GM04504 (cell line): ENCODE measurements at places on chromosomes 2 and 18.

DNA sequence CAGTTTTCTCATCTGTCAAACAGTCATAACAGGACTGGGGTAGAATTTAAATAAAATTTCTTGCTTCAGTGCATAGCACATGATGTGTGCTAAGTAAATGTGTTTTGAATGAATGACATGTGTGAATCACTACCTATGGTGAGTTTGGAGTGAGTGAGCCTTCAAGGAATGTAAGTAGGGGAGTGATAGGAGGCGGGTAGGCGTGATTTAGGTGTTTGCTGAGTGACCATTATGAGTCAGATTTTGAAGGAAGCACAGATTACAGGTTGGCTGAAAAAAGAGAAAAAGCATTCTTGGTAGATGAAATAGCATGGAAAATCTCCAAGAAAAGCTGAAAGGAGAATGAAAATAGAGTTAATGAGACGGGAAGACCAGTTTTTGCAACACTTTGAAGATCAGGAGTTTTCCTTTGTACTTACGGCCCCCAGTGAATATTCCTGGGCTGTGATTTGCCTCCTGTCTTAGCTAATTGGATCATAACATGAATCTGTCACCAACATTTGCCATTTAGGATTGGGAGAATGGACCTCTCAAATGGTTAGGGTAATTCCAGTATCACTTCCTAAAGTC, 136.9 kb upstream of the GATA6 start:
- peak; percentile 51 for DNase-seq

DNA sequence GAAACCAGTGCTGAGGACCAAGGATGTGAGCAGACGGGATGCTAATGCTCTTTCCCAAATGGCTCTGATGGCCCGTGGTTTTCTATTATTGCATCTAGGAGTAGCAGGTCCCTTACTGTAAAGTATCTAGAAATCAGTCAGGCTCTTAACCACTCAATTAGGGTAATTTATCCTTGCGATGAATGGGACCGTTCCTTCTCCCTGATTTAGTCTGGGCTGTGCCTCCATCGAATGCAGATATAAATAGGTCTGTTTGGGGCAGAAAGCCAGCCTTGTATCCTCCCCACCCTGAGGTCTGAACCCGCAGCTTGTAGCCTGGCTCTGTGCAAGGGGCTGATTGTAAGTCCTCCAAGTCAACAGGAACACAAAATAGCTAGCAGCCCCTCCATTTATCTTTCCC, 9.5 kb upstream of the SMARCAL1 start:
- DNase-seq, result no peak

- no peak for DNase-seq
Observed at GRCh38 chr2:63029058-63029457, 21.6 kb upstream of the OTX1 start.

DNA sequence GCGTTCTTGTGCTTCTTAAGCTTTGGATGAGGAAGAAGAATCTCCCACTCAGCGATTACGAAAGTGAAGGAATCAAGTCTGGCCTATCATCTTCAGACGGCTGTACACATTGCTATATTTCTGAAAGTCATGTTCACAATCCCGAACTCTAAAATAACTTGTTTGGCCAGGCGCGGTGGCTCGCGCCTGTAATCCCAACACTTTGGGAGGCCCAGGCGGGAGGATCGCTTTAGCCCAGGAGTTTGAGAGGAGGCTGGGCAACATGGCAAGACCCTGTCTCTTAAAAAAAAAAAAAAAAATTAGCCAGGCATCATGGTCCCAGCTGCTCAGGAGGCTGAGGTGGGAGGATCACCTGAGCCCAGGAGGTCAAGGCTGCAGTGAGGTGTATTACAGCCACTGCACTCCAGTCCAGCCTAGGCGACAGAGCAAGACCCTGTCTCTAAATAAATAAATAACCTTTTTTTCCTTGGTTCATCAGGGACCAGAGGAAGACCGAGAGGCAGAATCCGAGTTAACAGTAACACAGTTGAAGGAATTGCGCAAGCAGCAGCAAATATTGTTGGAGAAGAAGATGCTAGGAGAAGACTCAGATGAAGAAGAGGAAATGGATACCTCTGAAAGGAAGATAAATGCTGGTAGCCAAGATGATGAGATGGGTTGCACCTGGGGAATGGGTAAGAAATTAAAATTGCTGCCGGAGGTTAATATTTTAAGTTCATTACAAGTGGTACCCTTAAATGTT, 1.1 kb downstream of the SLC4A1AP start:
- DNase-seq, result no peak

DNA sequence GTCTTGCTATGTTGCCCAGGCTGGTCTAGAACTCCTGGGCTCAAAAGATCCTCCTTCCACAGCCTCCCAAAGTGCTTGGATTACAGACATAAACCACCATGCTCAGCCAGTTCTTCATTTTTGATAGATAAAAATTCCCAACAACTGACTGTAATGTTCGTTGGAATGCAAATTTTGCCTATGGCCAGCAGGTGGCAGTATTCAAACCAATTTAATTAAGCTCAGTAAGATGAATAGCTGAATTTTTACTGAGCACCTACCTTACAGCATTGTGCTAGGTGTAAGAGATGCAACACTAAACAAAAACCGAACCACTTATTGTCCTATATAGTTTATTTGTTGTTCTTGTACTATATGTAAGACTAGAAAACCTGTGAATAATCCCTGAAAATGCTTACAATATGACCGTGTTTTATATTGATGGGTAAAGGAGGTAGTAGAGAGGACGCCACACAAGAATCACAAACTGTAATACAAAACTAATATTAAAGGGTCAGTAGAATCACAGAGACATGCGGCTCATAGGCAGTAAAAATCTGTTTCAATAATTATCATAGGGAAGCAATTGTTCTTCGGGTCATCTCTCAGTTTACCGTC, 8.2 kb upstream of the TMEM182 start:
- DNase-seq, result peak; percentile 12

- DNase-seq, result no peak
Observed at GRCh38 chr2:51120754-51121280, 88.9 kb upstream of the NRXN1 start.

GRCh38 chr2:112728029-112728362, 7.2 kb downstream of the NT5DC4 start:
- no peak for DNase-seq
